ENCODE measurements at places on chromosomes 5 and 9.

DNA sequence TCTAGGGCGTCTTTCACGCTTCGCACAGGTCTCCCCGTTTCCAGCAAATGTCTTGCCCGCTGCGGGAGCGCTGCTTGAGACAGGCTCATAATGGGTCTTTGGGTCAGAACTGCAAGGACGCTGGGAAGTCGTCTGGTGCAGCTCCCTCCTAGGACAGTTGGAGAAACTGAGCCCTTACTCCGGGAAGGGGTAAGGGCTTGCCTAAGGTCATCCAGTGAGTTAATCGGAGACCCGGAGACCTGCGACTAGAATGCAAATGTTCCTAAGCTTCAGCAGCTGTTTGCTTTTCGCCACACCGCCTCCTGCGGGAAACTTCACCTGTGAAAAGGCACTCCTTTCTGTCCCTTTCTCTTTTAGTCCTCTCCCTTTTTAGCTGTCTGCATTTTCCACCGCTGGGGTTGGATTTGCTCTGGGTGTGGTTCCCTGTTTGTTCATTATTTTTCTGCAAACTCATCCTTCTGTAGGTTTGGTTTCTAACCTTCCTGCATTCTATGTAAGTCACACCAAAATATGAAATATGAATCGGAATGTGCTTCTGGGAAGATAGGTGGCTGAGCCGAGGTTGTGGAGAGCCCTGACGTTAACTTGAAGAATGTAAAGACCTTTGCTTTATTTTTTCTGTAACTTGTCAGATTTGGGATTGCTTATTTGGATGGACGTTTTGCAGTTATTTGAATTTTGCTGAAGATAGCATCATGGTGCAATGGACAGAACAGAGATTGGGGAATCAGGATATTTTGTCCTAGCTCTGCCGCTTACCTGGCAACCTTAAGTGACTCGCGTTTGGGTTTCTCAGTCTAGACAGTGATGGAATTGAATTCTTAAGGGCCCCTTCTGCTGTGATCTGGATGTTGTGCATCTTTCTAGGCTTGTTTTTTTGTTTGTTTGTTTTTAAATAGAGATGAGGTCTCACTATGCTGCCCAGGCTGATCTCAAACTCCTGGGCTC lies 909 bp downstream of the SLC36A1 start:
- peak; percentile 48 for DNase-seq

DNA sequence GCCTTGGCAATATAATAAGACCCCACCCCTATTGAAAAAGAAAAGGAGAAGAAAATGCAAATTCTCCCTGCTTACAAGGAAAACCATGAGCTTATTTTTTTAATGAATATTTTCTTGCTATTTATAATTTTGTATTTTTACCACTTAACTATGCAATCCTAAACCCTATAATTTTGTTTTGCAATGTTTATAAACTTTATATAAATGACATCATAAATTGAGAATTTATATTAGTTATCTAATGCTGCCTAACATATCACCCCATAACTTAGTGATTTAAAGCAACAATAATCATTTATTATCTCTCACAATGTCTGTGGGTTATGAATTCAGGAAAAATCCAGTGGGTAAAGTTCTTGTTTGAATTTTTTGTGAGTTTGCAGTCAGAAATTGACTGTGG lies 369.1 kb downstream of the TAF11L14 start:
- DNase-seq = no peak

- DNase-seq = no peak
Observed at GRCh38 chr9:125966959-125967711, 220.0 kb downstream of the PBX3 start.

- peak; percentile 28 for DNase-seq
Observed at GRCh38 chr5:65919773-65920172, 6.6 kb upstream of the ERBIN start.

DNA sequence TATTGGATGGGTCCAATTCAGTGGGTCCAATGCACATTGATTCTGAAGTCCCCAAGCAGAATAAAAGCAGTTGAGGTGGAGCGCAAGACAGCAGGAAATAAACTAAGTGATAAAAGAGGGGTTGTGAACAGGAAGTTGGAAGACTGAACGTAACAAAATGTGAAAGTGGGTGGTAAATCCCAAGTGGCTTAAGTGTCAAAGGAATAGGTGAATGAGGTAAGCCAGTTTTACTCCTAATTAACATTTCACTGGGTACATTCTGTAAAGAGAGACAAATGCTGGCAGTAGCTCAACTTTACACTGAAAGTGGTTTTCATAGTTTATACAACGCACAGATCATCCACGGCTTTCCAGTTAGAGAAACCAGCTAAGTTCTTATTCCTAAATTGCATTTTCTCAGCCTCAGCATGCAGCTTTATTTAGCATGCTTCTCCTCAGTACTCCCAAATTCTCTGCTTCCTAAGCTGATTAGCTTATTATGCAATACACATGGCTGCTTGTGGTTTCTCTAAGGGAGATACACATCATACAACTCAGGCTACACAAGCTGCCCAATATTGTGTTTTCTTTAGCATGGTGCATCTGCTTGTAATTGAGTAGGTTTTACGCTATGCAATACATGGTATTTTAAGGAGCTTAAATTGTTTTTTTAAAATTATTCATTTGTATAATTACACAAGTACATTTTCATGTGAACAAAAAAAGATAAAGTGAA lies 34.2 kb upstream of the HSD17B4 start:
- peak; percentile 48 for DNase-seq

DNA sequence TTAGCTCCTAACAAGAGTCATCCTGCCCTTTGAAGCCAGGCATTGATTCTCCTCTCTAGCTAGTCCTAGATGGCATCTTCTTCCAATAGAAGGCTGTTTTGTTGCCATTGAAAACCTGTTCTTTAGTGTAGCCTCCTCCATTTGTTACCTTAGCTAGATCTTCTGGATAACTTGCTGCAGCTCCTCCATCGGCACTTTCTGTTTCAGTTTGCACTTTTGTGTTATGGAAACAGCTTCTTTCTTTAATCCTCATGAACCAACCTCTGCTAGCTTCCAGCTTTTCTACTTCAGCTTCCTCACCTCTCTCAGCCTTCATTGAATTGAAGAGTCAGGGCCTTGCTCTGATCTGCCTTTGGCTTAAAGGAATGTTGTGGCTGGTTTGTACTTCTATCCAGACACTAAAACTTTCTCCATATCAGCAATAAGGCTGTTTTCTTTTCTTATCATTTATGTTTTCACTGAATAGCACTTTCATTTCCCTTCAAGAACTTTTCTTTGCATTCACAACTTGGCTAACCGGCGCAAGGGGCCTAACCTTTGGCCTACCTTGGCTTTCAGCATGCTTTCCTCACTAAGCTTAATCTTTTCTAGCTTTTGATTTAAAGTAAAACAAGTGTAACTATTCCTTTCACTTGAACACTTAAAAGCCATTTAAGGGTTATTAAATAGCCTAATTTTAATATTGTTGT lies 166.5 kb upstream of the SLC12A2 start:
- DNase-seq = no peak

- peak; percentile 84 for DNase-seq
Observed at GRCh38 chr9:109252291-109252690, 68.6 kb downstream of the EPB41L4B start.

DNA sequence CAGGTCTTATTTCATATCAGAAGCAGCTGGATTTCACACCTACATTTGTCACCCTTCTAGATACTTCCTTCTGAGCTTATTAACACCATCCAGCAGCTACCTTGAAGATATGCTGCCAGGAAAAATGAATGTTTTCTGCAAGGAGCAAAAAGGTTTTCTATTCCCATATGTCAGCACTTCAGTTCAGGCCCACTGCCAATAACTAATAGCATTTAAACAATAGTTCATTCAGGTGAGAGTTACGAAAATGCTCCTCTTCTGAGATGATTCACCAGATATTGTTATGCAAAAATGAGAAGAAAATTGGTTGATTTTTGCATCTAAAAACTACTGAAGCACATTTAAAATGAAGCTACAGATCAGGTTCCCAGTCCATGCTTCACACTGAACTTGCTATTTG lies 56.4 kb upstream of the ISL1 start:
- peak; percentile 28 for DNase-seq

DNA sequence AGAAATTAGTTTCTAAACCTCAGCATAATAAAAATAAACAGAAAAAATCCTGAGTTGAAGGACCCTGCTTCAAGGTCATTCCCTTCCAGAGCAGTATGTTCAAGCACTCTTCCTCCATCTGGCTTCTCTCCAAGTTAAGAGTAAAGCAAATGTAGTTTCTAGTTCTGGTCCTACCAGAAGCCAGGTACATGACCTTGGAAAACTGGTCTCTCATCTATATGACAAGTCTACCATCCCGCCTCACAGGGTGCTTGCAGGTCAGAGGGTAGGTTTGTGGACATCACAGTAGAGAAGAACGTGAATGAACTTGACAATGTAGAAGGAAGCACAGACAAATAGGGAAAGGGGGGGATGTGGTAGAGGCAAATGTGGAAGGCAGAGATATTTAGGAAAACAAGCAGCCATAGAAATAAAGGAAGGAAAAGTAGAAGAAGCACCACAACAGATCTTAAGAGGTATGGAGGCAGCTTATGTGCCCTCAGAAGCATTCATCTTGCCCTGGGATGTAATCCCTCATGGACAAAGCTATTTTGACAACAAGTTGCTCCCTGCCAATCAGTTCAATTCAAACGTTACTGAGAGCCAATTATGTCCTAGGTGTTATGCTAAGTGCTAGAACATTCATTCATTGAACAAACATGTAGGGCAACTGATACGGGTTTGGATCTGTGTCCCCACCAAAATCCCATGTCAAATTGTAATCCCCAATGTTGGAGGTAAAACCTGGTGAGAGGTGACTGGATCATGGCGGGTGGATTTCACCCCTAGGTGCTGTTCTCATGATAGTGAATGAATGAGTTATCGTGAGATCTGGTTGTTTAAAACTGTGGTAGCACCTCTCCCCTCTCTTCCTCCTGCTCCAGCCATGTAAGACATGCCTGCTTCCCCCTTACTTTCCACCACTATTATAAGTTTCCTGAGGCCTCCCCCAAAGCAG lies 23.7 kb upstream of the CTNNAL1 start:
- no peak for DNase-seq

GRCh38 chr5:110909950-110910349 lies 161.6 kb upstream of the TSLP start:
- DNase-seq = no peak

Measured in epithelial cell of esophagus (primary cell).